ENCODE measurements at places on chromosomes 3 and 15.

DNA sequence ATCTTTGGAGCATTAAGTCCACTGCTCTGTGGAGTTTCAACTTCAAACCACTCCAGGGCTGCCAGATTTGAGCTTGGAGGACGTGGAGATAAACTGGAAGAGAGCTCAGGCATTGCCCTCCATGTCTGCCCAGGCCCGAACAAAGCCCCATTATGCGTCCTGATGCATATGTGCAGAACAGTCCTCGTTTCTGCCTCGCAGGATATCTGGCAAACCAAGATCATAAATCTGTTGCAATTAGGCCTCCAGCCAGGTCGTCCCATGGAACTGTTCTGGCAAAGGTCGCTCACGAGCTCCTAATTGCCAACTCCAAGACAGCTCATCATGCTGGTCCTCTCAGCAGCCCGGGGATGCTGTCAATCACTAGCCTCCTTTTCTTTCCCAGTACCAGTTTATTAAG lies 91.2 kb downstream of the SEMA5B start:
- no peak for DNase-seq

GRCh38 chr3:169999433-169999832 lies 32.8 kb downstream of the SEC62 start:
- DNase-seq, result no peak

DNA sequence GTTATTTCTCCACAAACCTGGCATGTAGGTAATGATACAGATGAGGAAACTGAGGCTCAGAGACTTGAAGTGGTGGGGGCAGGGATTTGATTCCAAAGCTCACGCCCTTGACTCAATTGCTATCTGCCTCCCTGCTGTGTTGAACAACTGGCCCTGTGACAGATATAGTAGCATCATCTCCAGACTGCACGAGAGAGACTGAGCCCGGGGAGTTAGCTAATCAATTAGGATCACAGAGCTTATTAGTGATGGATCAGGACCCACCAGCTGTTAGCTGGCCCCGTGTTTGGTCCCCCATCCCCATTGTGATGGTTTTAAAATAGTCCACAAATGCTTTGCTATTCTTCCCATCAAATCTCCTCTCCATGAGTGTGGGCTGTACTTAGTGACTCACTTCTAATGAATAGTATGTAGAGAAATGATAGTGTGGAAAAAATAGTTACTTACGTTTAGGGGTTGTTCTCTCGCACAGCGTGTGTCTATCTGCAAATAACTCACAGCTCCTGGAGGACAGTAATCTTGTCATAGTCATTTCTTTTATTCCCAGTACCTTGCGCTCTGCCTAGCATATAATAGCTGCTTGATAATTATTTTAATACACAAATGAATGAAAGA lies 74.4 kb upstream of the KLF13 start:
- DNase-seq, result no peak

DNA sequence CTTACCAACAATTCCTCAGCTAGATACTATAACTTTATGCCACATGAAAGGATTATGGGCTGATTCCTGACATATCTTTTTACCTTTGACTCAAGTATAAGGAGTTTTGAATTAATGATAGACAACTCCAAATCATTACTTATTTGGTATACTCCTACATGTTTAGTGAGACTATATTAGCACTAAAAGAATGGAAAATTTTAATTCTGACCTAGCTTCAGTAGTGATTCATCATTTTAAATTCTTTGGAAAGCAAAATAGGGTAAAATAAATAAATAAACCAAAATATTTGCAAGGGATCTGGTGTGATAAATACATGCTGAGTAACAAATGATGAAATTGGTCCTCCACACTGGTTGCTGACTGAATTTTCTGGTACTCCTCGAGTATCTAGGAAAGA lies 42.3 kb upstream of the VGLL3 start:
- DNase-seq, result no peak

DNA sequence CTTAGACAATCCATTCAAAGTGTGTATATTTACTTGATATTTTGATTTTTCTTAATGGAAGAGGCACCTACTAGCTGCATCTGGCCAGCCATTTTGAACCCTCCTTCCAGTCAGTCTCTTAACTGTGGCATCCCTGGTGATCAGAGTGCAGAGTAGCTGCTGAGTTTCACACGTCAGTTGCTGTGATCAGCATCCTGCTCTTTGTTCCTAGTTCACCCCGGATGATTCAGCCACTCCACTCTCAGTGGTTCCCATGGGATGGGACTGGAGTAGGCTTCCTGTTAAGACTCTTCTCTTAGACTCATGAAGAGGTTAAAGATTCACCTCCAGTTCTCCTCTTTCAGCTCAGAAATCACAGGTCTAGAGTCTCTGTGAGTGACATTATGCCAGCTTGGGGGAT lies 75.8 kb downstream of the STXBP5L start:
- no peak for DNase-seq

DNA sequence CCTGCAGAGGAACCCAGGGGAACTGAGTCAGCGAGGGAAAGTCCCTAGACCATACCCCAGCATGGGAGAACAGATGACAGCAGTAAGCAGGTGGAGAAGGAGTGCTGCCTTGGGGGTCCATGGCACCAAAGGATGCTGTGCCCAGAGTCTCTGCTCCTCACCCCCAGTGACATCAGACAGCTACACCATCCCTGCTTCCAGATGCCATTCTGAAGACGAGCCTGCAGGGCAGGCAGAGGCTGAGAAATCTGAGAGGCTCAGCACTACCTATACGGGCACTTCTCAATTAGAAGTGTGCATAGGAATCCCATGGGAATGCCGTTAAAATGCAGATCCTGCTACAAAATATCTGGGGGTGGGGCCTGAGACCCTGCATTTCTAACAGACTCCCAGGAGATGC lies 211.3 kb upstream of the NSMCE3 start:
- DNase-seq, result no peak

DNA sequence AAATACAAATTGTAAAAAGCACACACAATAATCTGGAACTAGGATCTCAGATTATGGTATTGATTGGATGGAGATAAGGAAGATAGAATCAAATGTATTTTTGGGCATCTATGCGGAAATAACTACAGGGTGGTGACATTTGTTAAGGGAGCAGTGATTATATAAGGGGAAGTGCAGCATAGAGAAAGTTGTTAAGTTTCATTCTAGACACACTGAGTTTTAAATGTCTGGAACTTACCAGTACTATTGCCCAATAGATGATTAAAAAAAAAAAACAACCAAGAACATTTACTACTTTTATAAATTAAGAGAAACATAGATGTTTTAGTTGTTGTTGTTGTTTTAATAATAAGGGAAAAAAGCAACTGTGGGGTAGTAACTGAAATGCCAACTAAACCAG lies 32.1 kb upstream of the C3orf38 start:
- no peak for DNase-seq

GRCh38 chr3:142576792-142577191 lies 1.7 kb downstream of the ATR start:
- no peak for DNase-seq

DNA sequence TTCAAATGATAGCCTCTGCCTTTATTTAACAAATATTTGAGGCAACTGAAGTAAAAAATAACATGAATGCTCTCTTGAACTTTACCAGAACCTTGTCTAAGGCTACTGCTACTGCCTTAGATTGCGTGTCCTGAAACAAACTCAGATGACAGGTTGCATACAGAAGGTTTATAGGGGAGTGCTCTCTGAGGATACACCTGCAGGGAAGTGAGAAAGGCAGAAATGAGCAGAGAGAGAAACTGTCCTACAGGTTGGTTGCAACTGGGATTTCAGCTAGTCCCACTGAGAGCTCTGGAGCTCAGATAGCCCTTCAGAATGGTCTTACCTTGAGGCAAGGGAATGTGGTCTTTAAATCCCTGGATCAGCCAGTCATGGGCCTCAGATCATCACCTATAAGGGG lies 165.5 kb downstream of the IL5RA start:
- no peak for DNase-seq

DNA sequence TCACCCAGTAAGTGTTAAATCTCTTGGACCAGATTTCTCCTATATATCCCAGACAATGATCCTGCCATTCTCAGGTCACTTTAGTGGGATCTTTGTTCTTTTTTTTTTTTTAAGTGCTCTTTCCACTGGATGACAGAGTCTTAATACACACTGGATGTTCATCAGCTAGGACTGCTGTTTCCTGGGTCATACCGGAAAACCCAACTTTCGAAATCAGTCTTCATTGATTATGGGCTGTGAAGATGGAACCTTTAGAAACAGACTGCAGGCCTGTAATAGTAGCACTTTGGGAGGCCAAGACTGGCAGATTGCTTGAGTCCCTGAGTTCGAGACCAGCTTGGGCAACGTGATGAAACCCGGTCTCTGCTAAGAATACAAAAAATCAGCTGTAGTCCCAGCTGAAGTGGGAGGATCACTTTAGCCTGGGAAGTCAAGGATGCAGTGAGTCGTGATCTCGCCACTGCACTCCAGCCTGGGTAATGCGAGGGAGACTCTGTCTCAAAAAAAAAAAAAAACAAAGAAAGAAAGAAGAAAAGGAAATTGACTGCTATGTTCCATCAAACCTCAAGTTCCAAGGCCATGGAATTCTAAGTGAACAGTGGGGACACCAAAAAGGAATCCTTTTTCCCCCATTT lies 2.3 kb downstream of the EOGT start:
- no peak for DNase-seq

DNA sequence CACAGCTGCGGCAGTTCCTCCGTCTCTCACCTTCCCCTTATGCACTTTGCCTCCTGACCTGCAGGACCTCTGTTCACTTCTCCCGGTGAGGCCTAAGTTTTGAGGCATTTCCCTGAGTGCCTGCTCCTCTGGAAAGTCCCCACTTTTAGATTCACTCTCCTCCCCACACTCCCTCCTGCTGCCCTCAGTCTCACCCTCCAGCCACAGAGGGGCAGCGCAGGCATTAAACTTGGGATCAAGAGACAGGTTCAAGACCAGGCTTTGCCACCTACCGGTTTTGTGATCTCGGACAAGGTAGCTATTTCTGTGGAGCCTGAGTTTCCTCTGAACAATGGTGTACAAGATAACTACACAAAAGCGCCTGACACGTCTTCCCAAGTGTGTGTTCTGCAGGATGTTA lies 19.4 kb downstream of the SLC6A11 start:
- DNase-seq, result no peak

- DNase-seq, result no peak
These were observed 274.2 kb downstream of the LRTM1 start for GRCh38 chr3:54653456-54654195.

GRCh38 chr15:68676926-68677325 lies 98.1 kb downstream of the CORO2B start:
- DNase-seq, result no peak

DNA sequence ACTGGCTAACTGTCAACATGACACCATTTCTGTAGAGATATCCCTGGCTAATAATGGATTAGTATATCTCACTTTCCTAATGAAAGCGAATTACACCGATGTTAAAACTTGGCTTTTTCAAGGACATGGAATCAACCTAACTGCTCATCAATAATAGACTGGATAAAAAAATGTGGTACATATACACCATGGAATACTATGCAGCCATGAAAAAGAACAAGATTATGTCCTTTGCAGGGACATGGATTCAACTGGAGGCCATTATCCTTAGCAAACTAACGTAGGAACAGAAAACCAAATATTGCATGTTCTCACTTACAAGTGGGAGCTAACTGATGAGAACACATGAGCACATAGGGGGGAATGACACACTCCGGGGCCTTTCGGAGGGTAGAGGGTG lies 62.6 kb downstream of the ZIC1 start:
- DNase-seq, result no peak

DNA sequence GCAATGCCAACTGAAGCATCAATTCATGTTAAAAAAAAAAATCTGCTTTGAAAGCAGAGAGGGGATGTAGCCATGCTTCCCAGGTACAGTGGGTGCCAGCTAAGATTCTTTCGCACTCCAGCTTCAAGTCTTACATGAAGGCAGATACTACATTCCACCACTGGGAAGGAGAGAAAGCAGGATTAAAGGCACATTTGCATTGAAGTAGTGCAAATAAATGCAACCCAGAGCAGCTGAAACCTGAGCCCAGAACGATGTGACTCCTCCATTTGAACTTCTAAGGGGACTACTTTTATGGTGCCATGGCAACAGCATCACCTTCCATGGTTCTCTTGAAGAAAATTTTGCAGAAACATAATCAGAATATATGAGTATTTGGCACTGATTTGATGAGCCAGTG lies 19.1 kb upstream of the GJD2 start:
- DNase-seq, result no peak

- no peak for DNase-seq
These were observed 540.9 kb upstream of the MDFIC2 start for GRCh38 chr3:70853161-70853944.

DNA sequence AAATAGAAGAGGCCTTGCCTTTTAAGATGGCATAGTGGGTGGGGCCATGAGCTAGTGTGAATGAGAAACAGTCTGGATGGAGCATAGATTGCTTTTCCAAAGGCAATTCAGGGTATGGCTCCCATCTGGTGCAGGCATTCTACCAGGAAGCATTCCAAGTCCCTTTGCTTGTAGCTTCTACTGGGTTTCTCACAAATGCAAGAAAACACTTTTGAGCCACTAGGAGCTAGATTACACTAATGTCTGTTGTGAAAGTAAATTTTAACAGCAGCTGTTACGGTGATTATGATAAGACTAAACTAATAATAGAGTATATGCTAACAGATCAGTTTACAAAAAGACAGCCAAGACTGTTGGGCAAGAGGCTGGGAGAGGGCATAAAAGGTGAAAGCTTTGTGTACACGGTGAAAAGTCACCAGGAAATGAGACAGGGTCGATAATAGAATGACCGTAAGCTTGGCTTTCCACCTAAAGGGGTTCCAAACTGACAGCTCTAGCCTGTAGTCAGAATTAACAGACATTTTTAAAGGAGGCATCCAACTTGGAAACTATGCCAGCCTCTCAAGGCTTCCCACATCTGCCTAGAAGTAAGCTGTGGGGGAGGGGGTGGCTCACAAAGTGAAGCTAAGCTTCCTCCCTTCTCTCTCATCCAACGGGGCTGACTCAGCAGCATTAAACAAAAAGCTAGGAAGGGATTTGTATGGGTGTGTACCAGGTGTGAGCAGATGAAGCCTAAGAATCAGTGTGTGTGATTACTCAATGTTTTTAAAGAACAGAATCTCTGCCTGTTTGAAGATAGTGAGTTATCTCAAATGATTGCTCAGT lies 61.1 kb upstream of the GPD1L start:
- no peak for DNase-seq

- DNase-seq, result no peak
These were observed 60.7 kb upstream of the HEG1 start for GRCh38 chr3:125116311-125117080.

DNA sequence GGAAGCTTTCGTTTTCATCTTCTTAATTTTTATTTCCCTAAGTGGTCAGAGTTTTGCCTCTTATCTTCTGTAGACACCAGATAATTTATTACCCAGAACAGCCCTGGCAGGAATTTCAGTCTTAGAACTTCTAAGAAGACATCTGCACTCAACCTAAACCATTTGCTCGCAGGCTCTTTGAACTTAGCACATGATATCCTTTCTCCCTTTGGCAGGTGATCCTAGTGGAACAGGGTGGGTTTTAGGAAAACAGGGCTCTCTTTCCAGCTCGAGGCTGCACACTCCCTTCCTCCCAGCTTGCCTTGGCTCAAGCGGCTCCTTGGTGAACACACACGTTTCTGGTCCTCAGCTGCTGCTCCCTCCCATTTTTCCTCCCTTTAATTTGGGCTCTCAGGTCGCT lies 116.5 kb downstream of the THSD4 start:
- DNase-seq, result no peak

All from stimulated activated CD4-positive, alpha-beta T cell treated with anti-CD3 and anti-CD28 coated beads, Interleukin-15, amount 100 ng/mL, for 48 hours (primary cell).